ENCODE measurements at places on chromosomes 5 and 9.

DNA sequence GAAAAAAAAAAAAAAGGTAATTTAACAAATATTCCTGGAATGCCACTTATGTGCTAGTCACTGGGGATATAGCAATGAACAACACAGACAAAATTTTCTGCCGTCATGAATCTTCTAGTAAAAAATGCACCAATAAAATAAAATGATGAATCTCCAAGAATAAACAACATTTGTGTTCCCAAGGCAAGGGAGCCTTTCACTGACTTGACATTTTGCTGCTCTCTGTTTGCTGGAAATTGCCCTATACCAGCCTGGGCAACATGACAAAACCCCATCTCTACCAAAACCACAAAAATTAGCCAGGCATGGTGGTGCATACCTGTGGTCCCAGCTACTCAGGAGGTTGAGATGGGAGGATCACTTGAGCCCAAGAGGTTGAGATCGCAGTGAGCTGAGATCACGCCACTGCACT is 64.5 kb upstream of the ERBIN start:
- no peak for DNase-seq

DNA sequence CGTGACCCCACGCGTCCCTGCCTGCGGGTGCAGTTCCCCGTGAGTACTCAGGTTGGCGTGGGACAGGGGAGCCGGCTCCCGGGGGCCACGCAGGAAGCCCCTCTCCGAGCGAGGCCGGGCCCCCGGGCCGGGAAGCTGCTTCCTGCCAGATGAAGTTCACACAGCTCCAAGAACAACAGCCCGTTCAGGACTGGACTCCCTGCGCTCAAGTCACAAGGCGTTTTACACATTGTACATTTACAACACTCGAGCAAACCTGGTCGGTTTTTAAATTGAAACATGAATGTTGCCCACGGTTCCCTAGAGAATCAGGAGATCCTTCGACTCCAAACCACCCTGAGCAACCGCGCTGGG is 22.4 kb downstream of the SLC9A3 start:
- no peak for DNase-seq

DNA sequence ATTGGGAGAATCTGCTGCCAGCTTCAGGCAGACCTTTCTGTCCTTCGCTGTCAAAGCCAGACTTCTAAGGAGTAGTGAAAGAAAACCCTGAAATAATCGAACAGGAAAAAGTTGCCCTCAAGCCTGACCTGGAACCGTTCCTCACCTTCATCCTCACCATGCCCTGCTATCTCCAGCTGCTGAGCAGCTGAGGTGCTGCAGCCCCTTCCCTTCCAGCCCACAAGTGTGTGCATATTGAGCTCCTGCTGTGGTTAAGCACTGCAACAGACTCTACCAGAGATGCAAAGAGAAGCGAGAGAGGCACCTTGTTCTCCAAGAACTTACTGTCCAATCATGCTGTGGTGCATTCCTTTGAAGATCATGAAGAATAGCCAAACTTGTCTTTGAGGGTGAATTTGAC is 18.9 kb downstream of the BHMT2 start:
- DNase-seq: no peak

GRCh38 chr5:74212336-74212735 is 428.2 kb downstream of the ENC1 start:
- DNase-seq: no peak

DNA sequence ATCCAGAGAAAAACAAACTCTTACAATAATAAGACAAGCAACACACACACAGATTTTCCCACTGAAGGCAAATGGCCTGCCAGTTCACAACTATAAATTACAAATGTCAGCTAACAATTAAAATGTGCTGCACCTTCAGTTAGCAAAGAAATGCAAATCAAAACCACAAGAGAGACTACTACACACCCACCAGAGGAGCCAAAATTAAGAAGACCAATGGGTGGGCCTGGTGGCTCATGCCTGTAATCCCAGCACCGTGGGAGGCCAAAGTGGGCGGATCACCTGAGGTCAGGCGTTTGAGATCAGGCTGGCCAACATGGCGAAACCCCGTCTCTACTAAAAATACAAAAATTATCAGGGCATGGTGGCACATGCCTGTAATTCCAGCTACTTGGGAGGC is 15.1 kb upstream of the IPPK start:
- DNase-seq: no peak

Measured in Ammon's horn (tissue), 1 donor.